Left renal cortex interstitium (tissue), 4 donors: ENCODE measurements at places on chromosomes 11 and 22. TPM values are rescaled to one million over a fixed set of nuclear protein-coding genes. Genes with fewer than 3 reads are reported as not detected.

GRCh38 chr11:134015556-134015955 lies 53.3 kb upstream of the JAM3 start:
- no peak for DNase-seq

The ST14 gene
- 38.9 TPM for polyA plus RNA-seq

The SMIM35 gene
- 0.05 TPM for polyA plus RNA-seq

The CCDC73 gene
- 0.32 TPM for polyA plus RNA-seq

DNA sequence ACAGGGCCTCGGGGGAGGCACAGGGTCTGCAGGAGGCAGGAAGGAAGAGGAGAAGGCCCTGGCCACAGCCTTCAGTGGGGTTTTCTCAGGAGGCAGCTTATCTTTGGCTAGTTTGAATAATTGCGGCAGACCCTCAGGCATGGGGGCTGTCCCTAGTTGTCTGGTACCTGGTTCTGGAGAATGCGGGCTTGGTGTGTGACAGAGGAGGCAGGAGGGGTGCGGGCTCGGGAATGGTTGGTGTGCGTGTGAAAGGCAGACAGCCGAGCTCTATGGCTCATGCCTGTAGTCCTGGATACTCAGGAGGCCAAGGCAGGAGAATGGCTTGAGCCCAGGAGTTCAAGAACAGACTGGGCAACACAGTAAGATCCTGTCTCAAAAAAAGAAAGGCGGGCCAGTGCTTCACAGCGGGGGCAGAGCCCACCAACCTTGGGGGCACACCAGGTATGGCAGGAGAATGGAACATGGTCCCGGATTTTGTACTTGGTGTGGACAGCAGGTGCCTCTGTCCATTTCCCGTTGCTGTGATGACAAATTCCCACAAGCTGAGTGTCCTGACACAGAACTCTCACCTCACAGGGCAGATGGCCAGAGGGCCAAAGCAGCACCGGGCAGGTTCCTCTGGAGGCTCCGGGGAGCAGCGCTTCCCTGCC lies 640.6 kb downstream of the TBC1D22A start:
- DNase-seq = no peak

The TMA7B gene
- polyA plus RNA-seq = 0.28 TPM

DNA sequence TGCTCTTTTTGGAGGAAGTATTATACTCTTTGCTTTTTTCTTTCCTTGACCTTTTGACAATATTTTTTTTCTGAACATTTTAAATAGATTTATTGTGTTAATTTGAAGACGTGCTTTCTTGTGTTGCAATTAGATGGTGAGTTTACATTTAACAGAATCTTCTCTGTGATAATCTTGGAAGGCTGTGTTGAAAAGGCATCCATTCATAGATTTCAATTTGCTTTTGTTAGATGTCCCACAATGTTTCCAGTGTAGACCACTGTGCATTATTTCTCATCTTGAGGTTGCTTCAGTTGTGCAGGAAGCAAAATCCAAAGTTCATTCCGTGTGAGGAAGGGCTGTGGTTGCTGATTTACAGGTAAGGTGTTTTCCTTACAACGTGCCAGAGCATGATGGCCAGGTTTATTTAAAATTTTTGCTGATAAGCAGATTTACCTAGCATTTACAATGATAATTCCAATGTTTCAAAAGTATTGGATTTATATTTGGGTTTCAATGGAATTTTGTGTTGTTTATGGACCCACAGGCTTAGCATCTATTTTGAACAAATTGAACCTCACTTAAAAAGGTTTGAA lies 4.1 kb upstream of the OR5J2 start:
- no peak for DNase-seq

- no peak for DNase-seq
These were observed 173.4 kb downstream of the DDX10 start for GRCh38 chr11:108838102-108838791.

- no peak for DNase-seq
These were observed 80.4 kb downstream of the BARX2 start for GRCh38 chr11:129455756-129456655.

DNA sequence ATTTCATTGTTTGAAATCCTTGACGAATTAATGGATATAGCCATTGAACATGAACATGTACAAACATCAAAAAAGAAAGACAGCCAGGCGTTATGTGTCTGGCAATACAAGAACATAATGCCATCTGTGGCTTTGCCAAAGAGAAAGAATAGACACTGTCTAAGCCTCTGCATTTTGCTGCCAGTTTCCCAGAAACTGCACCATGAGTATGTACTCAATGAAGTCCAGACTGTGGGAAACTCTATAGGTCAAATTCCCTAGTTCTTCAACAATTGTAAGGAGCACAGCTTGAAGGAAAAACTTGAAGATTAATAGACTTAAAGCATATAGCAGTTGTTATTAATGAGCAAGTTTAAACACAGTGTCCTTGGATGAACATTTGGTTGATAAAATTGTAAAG lies 71.3 kb downstream of the BBOX1 start:
- DNase-seq = no peak

GRCh38 chr22:50190941-50191741 lies 5.4 kb downstream of the TRABD start:
- DNase-seq = no peak

DNA sequence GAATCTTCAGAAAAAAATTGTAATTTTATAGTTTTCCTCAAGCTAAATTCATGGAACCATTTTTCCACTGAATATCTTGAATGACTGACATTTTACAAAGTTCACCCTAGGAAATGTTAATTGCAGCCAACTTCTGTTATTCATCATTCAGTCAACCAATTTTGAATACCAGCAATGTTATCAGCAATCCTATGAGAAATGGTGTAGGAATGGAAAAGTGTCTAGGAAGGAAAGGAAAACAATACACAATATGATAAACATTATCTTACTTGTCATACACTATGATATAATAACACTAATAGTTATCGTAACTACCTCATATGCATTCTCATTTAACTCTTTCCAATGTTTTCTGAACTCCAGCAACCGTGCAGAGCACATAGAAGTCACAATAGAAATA lies 790.5 kb upstream of the LRRC4C start:
- no peak for DNase-seq
